Regular cardiac myocyte (primary cell): ENCODE measurements at places on chromosomes 1 and 21. TPM values are rescaled to one million over a fixed set of nuclear protein-coding genes. Genes with fewer than 3 reads are reported as not detected.

The MT1HL1 gene
- total RNA-seq = not detected in 2 replicates

The KIF14 gene
- 2.0 and 17.1 TPM in 2 replicates for total RNA-seq

The FCER1G gene
- 0.38 TPM in 1 of 2 replicates, not detected in the other for total RNA-seq

The MAP1LC3C gene
- total RNA-seq = 0.19 and 0.28 TPM in 2 replicates

The TPTE gene
- not detected in 2 replicates for total RNA-seq

The S100A2 gene
- 0.85 and 2.5 TPM in 2 replicates for total RNA-seq
